Activated T-helper 17 cell treated with anti-CD3 and anti-CD28 coated beads, Interleukin-2, amount 50 U/mL, for 72 hours (primary cell): ENCODE measurements at places on chromosomes 3 and 15. TPM values are rescaled to one million over a fixed set of nuclear protein-coding genes. Genes with fewer than 3 reads are reported as not detected.

The TRIM42 gene
- total RNA-seq, result not detected

DNA sequence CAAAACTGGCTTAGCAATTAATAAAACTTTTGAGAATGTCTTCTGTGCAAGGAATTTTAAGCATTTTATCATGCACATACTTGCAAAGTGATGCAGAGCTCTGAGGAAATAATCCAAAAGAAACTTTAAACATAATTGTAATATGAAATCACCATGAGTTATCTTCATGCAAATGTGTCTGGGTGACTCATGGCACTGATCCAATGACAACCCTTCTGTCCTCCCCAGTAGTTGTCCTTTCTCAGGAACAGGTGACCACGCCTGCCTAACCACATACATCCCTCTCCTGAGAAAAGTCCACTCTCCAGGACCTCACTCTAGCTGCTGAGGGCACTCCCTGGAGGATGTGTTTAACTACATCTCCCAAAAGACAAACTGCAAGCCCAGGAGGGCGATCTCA, 530.6 kb upstream of the IL12A start:
- no peak for ATAC-seq

The GOLGA6L7 gene
- total RNA-seq, result not detected

DNA sequence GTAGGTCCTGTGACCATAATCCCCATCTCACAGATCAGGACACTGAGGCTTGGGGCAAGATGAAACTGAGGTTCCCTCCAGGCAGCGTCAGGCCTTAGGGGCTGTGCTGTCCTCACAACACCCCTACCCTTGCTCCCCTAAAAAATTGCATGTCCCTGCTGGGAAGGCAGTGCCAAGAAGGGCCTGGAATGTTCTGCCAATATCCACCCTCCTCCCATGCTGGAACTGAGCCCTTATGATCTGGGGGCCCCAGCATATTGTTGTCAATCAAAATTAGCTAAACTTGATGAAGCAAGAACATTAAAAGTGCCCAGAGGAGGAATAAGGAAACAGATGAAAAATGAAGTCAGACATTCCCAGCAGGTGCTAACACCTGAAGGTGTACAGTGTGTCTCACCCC, 13.4 kb upstream of the RTP3 start:
- ATAC-seq, result no peak

The CCR1 gene
- 0.66 TPM for total RNA-seq

The CADM2 gene
- not detected for total RNA-seq

The ROBO1 gene
- total RNA-seq, result not detected

The RHCG gene
- not detected for total RNA-seq

The DPPA2 gene
- total RNA-seq, result not detected

GRCh38 chr15:85097725-85098124, 116.1 kb downstream of the PDE8A start:
- no peak for ATAC-seq

DNA sequence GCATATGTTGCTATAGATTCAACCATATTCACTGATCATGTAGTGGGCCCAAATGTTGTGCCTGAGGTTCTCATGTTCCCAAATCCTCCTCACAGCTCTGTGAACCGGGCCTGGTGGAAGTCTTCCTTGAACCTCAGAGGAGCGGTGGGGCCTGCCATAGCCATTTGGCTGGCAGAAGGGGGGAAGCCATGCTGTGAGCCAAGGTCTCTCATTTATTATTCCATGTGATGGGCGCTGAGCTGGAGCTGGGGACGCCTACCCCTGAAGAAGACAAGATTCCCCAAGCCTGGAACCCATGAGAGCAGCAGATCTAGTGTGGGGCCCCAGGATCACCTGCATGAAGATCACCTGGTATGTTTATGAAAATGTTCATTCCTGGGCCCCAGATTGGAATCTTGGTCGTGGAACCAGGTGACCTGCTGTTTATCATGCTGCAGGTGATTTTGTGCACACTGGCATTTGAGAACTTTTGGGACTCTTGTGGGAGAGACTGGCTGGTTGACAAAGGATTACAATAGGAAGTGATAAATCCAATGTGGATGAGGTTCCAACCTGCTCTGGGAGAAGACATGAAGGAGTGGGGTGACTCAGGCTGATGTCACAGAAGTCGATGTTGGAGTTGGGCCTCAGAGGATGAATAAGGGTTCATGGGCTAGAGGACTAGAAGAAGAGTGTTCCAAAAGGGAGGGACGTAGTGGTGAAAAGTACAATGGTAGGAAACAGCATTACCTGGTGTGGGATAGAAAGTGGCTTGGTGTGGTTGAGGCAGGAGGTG, 102.1 kb downstream of the ASB7 start:
- ATAC-seq, result no peak

DNA sequence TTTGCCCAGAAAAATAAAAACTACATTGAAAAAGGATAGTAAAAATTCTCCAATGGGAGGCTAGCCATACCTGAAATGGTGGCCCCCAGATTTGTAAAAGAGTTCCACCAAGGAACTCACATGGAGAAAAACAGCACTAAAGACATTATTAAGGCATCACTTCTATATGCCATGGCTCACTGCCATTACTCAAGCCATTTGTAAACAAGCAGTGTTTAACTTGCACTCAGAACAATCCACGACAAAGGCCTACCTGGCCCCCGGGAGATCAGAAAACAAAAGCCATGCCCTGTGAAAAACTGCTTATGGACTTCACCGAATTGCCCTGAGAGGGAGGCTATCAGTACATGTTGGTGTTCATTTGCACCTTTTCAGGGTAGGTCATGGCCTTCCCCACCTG, 19.6 kb downstream of the CCR8 start:
- no peak for ATAC-seq

DNA sequence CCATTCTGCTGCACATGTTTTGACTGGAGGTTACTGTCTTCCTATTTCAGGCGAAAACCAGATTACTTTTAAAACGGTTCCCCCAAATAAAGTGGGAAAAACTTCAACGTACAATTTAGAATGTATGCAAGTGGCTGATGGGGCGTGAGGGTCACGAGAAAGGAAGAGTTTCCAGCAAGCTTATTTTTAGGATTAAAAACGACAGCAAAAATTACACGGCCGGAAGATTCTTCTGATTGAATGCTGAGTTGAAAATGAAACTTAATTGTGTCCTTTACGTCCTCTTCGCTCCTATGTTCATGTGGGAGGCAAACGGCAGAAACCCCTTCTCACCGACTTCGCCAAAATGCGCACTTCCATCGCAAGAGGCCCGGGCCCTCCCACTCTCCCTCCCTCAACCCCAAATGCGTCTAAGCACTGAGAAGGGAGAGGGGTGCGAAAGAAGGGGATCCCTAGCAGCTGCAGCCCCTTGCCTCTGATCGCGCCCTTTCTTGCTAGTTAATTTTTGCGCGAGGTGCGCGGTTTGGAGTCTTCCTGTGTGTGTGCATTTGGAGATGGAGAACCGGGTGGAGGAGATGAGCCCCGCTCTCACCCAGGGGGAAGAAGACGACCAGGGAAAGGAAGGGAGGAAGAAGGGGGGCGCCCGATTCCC, 656 bp downstream of the CD47 start:
- ATAC-seq, result peak; percentile 8

DNA sequence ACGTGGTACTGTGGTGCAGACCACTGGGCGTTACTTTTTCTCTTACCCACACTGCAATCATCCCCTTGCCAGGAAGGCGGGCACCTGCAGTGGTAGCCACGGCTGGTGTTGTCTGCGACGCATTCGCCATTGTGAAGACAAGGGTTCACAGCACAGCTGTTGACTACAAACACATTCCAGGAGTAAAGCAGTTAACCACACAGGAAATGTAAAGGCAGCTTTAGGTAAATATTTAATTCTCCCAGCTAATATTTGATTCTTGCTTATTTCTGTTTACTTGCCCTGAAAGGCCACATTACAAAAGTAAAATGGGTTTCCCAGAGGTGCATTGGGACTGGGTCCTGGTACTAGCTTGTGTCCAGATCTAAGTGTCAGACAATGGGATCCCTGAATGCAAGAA, 45.4 kb downstream of the HEG1 start:
- ATAC-seq, result no peak

DNA sequence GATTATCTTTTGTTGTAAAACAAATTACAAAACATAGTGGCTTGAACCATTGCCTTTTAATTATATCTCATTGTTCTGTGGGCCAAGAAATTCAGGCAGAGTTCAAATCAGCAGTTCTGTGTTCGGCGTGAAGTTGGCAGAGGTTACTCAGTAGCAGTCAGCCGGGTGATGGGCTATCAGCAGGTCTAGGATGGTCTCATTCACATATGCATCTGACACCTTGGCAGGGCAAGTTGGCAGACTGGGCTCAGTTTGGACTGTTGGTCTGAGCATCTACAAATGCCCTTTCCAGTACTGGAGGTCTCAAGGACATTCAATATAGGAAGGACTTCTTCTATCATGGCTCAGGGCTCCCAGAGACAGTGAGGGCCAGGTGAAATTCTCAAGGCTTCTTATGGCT, 51.2 kb upstream of the ITGA11 start:
- no peak for ATAC-seq

The ROPN1B gene
- not detected for total RNA-seq

The TRH gene
- total RNA-seq, result not detected

GRCh38 chr15:58440158-58440910, 8.5 kb downstream of the LIPC start:
- ATAC-seq, result no peak

DNA sequence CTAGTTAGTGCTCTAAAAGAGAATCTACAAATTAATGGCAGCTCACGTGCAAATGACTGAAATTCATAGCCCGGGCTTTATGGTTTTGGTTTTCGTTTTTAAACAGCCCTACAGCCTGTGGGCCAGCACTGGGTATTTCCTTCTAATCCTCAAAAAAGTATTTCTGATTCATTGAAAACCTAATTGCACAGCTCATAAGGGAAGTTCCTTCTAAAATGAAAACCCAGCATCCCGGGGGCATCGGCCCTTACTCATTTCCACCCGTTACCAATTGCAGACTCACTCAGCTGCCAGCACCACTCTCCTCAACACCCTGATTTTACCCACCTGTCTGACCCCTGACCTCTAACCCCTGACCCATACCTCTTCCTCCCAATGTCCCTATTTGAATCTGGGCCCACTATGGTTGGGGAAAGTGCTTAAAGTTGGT, 59.5 kb upstream of the ZNF148 start:
- peak; percentile 82 for ATAC-seq
